Sigmoid colon (tissue), 7 donors: ENCODE measurements at places on chromosomes 4 and X. TPM values are rescaled to one million over a fixed set of nuclear protein-coding genes. Genes with fewer than 3 reads are reported as not detected.

DNA sequence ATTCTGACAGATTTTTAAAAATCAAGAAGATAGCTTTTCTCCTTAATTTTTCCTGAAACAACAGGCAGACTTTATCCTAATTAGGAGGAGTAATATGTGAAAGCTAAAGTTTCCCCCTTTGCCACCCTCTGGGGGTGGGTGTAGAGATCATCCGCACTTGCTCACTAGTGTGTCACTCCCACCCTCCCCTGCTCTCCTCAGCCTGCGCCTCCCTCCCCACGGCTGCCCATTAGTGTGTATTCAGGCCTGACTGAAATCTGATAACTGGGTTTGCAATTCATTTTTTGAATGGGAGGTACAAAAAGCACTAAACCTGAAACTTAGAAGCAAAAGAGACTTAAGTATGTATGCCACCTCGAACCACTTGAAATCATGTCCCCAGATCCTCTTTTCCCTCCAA is 110.4 kb upstream of the TRIM2 start:
- DNase-seq = no peak
- no peak overlapping the region for H3K27ac ChIP-seq
- no peaks in the 10 kb centered on the region for H3K36me3 ChIP-seq
- H3K27me3 ChIP-seq = no peaks in the 10 kb centered on the region

SLC9A7 gene
- under 0.01 TPM for polyA plus RNA-seq

DNA sequence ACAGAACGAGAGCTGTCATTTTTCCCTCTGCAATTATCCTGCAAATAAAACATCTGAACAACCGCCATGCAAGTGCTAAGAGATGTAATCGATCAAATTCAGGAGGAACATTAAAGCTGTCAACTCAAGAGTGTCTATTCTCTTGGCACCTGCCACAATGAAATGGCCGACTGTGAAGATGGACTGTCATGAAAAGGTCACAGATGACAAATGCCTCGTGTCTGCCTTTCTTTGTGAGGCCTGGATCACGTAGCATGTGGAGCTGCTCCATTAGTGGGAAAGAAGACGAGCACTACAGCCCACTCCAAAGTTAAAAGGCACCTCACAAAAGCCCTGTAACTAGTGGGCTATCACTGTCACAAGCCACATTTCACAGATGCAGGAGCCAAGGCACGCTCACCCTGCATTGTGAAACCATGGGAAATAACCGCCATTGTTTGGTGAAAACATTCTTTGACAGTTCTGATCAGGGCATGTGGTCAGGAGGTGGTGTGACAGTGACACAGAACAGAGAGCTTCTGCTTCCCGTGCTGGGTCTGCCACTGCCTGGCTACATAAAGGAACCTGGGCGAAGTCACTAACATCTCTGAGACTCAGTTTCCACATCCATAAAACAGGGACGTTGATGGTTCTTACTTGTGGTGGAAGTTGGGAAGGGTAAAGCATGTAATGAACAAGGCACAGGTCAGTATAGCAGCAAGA is 98.9 kb downstream of the EVC2 start:
- no peak for DNase-seq
- no peaks in the 10 kb centered on the region for H3K4me1 ChIP-seq
- peaks cover 6% of the 10 kb centered on the region for H3K36me3 ChIP-seq
- H3K27me3 ChIP-seq = no peaks in the 10 kb centered on the region

DNA sequence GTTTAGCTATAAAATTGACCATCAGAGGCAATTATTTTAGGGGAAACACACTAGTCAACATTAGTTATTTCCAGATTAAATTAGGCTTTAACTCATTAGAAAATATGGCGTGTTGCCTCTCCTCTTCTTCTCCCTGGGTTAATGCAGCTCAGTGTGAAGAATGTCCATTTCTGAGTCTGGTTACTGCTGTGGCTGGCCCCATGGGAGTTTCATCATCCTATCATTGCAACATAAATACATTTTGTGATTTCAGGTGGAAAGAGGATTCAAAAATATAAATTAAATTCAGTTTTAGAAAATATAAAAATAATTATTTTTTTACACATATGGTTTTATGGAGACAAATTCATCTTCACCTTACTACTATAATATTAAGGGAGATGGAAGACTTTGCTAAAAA is 288.5 kb upstream of the ARSJ start:
- no peak overlapping the region for H3K27ac ChIP-seq
- H3K27me3 ChIP-seq = no peaks in the 10 kb centered on the region
- no peak for DNase-seq
- no peaks in the 10 kb centered on the region for H3K36me3 ChIP-seq

DNA sequence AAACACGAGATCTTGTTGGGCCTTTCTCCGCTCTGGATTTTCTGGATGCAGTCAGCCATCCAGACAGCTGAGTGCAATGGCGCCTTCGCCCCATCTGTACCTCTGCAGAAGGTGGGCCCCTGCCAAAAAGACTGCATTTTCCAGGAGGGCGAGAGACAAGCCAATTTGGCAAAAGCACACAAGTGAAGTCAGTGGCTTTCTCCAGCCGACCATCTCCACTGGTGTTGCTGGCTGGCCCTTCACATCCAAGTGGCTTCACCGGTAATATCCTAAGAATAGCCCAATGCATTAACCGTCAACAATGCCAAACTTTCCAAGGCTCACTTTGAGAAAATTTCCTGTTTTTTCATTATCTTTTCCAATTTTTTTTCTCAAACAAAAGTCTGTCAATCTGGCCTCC is 96.2 kb upstream of the MXRA5 start:
- H3K27ac ChIP-seq = no peak overlapping the region
- H3K27me3 ChIP-seq = no peaks in the 10 kb centered on the region
- no peaks in the 10 kb centered on the region for H3K36me3 ChIP-seq

GRCh38 chrX:17519358-17519757 is 144.4 kb downstream of the NHS start:
- peak; percentile 92 for DNase-seq
- no peaks in the 10 kb centered on the region for H3K36me3 ChIP-seq
- H3K4me3 ChIP-seq = no peak overlapping the region
- no peaks in the 10 kb centered on the region for H3K27me3 ChIP-seq
- peaks cover 8% of the 10 kb centered on the region for H3K4me1 ChIP-seq

- no peak overlapping the region for H3K4me3 ChIP-seq
- no peaks in the 10 kb centered on the region for H3K27me3 ChIP-seq
- no peak for DNase-seq
- no peaks in the 10 kb centered on the region for H3K36me3 ChIP-seq
These were observed 2159.4 kb upstream of the AGA start for GRCh38 chr4:179601671-179602070.

DNA sequence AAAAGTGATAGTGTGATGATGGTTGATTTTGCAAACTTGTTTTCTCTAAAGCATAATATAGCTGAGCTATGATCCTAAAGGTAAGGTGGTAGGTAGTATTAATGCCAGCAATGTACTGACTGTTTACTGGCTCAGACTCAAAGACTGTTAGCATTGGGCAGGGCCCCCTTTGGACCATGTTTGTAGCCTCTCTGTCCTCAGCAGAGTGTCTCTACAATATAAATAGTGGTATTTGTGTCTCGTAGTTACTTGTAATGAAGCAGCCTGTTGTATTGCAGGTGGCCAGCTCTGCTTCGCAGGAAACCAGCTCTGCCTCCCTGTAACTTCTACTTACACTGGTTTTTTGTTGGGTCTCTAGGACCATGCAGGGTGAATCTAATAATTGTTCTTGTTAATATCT is 70.5 kb downstream of the ARHGAP10 start:
- H3K27me3 ChIP-seq = no peaks in the 10 kb centered on the region
- H3K36me3 ChIP-seq = no peaks in the 10 kb centered on the region
- peaks cover 43% of the 10 kb centered on the region for H3K4me1 ChIP-seq

GRCh38 chr4:27129871-27130366 is 269.3 kb downstream of the STIM2 start:
- no peak overlapping the region for H3K4me3 ChIP-seq
- no peaks in the 10 kb centered on the region for H3K4me1 ChIP-seq
- no peaks in the 10 kb centered on the region for H3K27me3 ChIP-seq

DNA sequence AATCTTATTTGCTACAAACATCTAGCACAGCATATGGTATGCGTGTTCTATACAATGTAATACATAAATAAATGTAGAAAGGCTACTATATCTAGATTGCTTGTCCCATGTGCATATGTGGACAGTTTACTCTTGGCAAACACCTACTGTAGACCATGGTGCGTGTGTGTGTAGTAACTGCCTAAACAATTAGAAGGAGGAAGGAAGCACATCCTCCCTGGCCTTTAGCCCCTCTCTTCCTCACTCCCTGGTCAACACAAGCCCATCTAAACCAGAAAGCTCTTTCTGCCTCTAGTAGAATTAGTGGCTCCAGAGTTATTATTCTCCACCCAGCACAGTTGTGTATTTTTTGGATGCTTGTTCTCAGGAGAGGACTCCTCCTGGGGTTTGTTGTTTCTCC is 73.9 kb downstream of the KDR start:
- no peak overlapping the region for H3K4me3 ChIP-seq
- no peaks in the 10 kb centered on the region for H3K4me1 ChIP-seq
- no peak for DNase-seq
- no peaks in the 10 kb centered on the region for H3K27me3 ChIP-seq
- no peaks in the 10 kb centered on the region for H3K36me3 ChIP-seq

DNA sequence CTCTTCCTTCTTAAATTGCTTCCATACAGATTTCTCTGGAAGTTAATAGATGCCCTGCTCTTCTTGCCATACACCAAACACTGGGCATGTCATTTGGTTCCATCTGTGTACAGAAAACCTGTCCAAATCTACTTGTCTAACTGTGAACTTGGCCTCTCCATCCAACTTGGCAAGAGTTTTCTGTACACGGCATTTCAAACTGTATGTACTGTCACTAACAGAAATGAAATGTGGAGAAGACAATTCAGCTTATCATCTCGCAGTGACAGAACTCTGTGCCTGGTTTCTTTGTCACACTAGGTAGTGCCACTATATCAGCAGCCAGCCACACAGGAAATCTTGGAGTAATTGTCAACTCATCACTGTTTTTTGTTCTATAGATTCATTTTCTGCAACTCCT is 58.2 kb downstream of the CXXC4 start:
- no peak overlapping the region for H3K4me3 ChIP-seq
- H3K27ac ChIP-seq = no peak overlapping the region
- no peaks in the 10 kb centered on the region for H3K27me3 ChIP-seq
- DNase-seq = no peak
- no peaks in the 10 kb centered on the region for H3K36me3 ChIP-seq
- H3K4me1 ChIP-seq = no peaks in the 10 kb centered on the region

DNA sequence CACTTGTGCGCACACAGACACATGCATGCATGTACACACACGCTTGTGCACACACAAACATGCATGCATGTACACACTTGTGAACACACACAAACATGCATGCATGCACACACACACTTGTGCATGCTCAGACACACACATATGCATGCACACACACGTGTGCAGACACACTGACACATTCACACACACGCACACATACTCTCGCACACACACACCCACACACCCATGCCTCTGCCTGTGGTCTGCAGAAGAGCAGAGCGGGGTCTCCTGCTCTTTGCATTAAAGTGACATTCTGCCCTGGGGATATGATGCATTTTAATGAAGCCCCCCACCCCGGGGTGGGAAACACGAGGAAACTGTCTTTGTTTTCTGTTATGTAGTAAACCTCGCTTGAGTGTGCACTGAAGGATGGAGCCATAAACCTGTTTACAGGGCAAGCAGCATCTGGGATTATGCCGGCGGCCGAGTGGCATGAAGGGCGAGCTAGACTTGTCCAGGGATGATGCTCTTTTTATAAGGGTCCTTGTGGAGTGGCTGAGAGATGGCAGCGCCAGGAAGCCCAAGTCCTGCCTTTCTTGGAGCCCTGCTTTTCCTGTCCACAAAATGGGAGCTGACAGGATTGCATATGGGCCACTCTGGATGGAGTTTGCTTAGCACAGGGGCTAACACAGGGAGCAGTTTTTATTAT is 17.8 kb downstream of the PSAPL1 start:
- H3K36me3 ChIP-seq = no peaks in the 10 kb centered on the region
- H3K27ac ChIP-seq = no peak overlapping the region
- peak; percentile 12 for DNase-seq
- H3K27me3 ChIP-seq = no peaks in the 10 kb centered on the region
